ENCODE measurements at places on chromosomes 4 and X. TPM values are rescaled to one million over a fixed set of nuclear protein-coding genes. Genes with fewer than 3 reads are reported as not detected.

TMA16 gene
- total RNA-seq: 17.3 TPM

SPANXA1 gene
- total RNA-seq: not detected

CTSO gene
- total RNA-seq: 25.8 TPM

GAGE12D gene
- not detected for total RNA-seq

DCAF4L1 gene
- 0.13 TPM for total RNA-seq

GATB gene
- 12.4 TPM for total RNA-seq

TMEM144 gene
- total RNA-seq: 4.9 TPM

GPC4 gene
- 3.5 TPM for total RNA-seq

TMPRSS11A gene
- not detected for total RNA-seq

MTM1 gene
- 9.4 TPM for total RNA-seq

NDNF gene
- 4.9 TPM for total RNA-seq

AKAP14 gene
- not detected for total RNA-seq

SSX2B gene
- not detected for total RNA-seq

RHOXF1 gene
- total RNA-seq: not detected

BST1 gene
- 55.3 TPM for total RNA-seq

TRIM2 gene
- 49.1 TPM for total RNA-seq

MAGEA2 gene
- not detected for total RNA-seq

Data from smooth muscle cell of the pulmonary artery (primary cell).